ENCODE measurements at places on chromosomes 12 and 14.

GRCh38 chr12:12240662-12241340, 26.0 kb downstream of the LRP6 start:
- no peak for DNase-seq

GRCh38 chr12:66449531-66449930, 147.2 kb downstream of the HELB start:
- DNase-seq = no peak

DNA sequence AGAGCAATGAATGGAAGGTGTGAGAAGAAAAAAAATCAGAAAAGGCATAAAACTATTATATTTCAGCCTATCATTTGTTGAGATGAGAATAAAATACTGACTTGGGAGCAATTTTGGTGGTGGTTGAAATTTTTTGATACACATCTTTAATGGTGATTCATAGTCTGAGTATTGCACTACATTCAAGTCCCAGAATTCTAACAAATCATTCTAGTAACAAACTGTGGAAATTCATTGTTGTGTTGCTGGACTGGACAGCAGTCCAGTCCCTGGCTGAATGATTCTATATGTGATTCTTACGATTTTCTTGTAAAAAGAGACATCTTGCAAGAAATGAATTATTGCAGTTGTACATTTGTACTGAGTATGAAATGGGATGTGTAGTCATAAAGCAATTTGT, 268.6 kb downstream of the TRHDE start:
- DNase-seq = no peak

DNA sequence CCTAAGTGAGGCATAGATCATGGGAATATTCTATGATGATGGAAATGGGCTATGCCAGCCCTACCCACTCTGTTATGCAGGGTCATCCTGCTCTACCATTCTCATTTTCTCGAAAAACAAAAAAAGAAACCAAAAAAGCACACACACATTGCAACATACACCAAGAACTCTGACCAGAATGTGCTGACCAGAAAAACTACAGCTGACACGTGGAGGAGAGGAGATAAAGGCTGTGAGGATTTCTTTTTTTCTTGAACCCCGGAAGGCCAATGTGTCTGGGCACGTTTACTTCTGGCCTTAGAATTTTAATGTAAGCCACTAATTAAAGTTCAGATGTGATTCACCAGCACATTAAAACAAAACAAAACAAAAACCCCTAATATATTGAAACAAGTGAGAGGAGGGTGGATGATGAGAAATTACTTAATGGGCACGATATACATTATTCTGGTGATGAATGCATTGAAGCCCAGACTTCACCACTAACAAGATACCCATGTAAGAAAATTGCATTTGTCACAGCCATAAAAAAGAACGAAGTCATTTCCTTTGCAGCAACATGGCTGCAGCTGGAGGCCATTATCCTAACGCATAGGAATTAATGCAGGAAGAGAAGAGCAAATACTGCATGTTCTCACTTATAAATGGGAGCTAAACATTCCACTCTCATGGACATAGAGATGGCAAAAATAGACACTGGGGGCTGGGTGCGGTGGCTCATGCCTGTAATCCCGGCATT, 66.3 kb upstream of the PLEKHG3 start:
- DNase-seq = no peak

DNA sequence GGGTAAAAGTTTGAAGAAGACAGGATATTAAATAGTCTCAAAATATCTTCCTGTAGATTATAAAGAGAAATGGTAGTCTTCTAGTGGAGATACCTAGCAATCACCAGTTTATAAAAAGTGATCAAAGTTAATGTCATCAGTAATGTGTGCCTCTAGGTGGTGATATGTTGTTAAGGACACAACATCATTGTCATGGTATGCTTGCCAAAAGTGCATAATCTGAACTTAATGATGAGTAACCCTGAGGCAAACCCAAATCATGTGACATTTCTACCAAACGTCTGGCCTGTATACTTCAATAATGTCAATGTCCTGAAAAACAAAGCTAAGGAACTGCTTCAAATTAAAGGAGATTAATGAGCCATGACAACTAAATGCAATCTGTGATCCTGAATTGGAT, 214.7 kb downstream of the PHLDA1 start:
- DNase-seq = no peak

DNA sequence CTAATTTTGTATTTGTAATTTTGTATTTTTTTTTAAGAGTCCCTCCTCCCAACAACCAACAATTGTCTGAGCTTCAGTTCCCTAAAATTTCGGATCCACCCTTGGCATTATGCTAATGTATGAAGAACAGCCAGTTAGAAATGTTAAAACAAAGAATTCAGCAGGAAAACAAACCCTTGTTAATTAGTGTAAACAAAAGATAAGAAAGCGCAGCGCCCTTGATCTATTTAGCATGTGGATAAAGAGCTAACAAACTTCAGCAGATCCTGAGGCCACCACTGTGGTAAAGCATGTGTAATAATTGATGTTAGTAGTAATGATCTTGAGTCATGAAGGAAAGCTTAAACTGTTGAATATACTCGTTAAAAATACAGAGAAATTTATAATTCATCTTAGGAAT, 199.8 kb downstream of the TMX1 start:
- no peak for DNase-seq

- DNase-seq = no peak
Observed at GRCh38 chr12:43210485-43211192, 341.4 kb downstream of the ADAMTS20 start.

DNA sequence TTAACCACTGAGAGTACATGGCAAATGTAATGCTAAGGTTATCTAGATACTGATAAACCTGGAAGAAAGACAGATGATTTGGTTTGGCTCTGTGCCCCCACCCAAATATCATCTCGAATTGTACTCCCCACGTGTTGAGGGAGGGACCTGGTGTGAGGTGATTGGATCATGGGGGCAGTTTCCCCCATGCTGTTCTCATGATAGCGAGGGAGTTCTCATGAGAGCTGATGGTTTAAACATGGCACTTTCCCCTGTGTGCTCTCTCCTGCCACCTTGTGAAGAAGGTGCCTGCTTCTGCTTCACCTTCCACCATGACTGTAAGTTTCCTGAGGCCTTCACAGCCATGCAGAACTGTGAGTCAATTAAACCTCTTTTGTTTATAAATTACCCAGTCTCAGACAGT, 14.2 kb downstream of the NOXRED1 start:
- no peak for DNase-seq

- DNase-seq = no peak
Observed at GRCh38 chr12:78062786-78063185, 232.1 kb downstream of the NAV3 start.

DNA sequence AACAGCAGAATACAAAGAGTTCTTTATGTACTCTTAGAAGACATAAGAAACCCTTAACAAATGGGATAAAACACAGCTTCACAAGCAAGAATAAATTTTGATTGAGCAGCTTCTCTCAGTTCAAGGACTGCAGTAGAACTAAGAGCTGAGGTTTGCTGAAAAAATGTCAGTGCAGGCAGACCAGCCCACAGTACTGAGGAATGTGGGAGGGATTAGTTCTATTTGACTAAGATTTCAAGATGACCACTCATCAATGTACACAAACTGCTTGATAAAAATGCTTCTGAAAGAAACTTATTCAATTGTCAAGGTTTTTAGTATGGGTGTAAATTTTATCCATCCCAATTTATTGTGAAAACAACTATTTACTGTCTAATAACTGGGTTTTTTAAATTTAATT, 138.4 kb downstream of the SEC23A start:
- no peak for DNase-seq

DNA sequence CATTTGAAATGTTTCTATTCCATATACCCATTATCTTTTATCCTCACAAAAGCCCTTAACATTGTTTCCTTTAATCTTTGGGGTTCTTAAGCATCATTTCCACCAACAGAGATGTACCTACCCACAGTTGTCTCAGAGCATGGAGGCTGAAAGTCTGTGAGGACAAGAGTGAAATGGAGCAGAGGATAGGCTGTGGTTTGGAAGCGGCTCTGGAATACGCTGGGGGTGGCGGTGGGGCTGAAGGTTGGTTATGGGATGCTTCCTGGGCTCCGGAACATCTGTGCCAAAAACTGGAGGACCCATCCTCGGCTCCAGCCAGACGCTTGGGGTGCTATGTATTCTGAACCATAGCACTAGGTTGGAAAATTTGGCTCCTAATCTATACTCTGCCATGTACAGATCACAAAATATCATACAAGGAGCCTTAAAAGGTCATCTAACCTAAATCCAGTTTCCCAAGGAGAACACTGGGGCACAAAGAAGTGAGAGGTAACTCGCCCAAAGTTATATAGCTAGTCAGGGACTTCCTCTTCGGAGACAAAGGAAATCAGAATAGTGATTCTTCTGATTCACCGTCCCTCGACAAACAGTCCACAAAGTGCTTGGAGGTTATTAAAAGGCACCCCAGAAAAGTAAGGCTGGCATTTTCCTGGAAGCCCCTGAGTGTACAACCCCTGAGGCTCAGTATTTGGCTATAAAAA, 2.5 kb downstream of the PPP1R3E start:
- DNase-seq = no peak

DNA sequence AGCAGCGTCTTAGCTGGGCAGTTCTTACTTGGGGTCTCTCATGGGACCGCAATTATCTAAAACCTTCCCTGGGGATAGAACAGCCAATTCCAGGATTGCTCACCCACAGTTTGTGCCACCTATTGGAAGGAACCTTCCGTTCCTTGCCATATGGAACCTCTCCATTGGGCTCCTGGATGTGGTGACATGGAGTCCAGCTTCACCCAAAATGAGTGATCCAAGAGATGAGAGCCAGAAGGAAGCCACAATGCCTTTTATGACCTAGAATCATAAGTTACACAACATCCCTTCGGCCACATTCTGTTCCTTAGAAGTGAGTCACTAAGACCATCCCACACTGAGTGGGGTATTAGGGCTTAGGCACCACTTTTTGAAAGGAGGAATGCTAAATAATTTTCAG, 164.4 kb downstream of the FBXL14 start:
- DNase-seq = no peak

GRCh38 chr14:59101476-59101875, 87.0 kb upstream of the DAAM1 start:
- DNase-seq = no peak

DNA sequence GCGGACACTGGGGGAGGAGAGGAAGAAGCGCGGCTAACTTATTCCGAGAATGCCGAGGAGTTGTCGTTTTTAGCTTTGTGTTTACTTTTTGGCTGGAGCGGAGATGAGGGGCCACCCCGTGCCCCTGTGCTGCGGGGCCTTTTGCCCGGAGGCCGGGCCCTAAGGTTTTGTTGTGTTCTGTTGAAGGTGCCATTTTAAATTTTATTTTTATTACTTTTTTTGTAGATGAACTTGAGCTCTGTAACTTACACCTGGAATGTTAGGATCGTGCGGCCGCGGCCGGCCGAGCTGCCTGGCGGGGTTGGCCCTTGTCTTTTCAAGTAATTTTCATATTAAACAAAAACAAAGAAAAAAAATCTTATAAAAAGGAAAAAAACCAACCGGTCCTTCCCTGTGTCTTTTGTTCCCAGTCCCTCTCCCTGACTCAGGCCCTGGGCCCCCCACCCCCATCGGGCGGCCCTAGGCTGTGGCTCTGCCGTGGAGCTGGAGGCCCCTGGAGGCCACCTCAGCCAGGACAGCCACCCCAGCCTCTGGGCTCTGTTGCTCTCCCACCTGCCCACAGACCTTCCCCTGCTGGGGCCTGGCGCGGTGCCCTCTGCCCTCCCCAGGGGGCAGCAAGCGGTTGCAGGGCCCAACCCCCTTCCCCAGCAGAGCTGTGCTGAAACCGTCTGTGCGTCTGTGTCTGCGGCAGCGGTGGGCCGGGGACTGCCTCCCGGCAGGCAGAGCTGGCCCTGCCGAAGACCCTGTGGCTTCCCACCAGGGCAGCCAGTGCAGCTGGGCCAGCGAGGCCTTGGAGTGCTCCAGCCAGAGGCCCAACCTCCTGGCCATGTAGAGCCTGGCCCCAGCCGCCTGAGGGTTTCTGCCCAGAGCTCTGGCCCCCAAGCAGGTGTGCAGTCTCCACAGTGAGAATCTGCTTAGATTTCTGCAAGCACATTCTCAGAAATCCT, 4.0 kb upstream of the CRIP2 start:
- no peak for DNase-seq

DNA sequence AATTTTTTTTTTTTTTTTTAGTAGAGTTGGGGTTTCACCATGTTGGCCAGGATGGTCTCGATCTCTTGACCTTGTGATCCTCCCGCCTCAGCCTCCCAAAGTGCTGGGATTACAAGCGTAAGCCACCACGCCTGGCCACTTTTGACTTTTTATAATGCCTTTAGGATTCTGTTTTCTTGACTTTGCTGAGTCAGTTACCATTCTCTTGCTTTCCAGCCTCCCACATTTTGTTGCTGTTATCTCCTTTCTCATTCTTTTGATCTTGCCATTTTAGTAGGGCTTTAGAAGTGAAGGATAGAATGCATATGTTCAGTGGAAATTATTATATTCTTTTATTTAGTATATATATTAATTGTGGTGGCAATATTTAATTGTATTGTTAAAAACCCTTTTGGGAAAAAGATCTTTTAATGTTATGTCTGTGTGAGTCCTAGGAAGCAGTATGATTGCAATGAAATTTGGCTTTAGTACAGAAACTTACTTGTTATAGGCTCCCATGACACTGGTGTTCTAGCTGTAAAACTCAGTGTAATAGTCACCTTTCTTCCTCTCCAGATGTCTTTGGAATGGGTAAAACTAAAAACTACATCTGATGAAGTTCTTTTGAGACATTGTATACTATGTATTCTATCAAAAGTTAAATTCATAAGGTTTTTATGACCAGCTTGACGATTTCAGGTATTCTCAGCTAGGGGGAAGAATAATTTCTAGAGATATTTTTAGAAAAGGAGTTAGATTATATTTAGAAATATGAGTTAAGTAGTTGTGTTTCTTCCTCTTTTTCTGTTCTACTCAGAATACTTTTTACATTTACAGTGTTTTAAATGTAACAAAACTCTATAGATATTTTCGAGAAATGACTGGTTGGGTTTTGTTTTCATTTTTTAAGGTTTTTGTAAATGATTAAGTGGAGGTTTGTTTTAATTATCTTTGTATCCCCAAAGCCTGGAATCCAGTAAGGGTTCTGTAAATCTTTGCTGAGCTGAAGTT, 74.7 kb downstream of the APAF1 start:
- DNase-seq = no peak

DNA sequence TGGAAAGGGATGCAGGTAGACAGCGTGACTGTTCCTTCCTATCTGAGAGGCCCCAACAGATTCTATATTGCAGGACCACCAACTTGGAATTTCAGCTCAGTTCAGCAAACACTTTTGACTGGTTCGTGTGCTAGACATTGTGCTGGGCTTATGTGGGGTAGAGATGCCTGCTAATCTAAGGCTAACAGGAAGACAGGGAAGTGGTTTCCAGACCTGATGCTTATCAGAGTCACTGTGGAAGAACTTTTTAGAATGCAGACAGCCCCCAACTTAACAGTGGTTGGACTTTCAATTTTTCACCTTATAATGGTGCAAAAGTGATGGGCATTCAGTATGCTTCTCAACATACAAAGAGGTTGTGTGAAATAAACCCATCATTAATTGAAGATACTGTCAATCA, 32.2 kb downstream of the NTF3 start:
- DNase-seq = no peak

- DNase-seq = no peak
Observed at GRCh38 chr12:90281154-90281868, 572.7 kb upstream of the ATP2B1 start.

Data from stimulated activated CD8-positive, alpha-beta memory T cell treated with anti-CD3 and anti-CD28 coated beads, Interleukin-4, amount 100 ng/mL, for 4 hours (primary cell).